Fibroblast of lung (primary cell): ENCODE measurements at places on chromosomes 16 and 17.

- H3K4me3 ChIP-seq, result no peak overlapping the region
- H3K27me3 ChIP-seq, result no peaks in the 10 kb centered on the region
- peaks cover 54% of the 10 kb centered on the region for H3K36me3 ChIP-seq
- H3K27ac ChIP-seq, result no peak overlapping the region
- peaks cover 2% of the 10 kb centered on the region for H3K4me1 ChIP-seq
Observed at GRCh38 chr16:57711-58110, 4.1 kb downstream of the SNRNP25 start.

- H3K27ac ChIP-seq, result peak overlapping the region; percentile 49
- peaks cover 16% of the 10 kb centered on the region for H3K36me3 ChIP-seq
- no peaks in the 10 kb centered on the region for H3K27me3 ChIP-seq
Observed at GRCh38 chr17:42818379-42818778, 5.7 kb downstream of the BECN1 start.

DNA sequence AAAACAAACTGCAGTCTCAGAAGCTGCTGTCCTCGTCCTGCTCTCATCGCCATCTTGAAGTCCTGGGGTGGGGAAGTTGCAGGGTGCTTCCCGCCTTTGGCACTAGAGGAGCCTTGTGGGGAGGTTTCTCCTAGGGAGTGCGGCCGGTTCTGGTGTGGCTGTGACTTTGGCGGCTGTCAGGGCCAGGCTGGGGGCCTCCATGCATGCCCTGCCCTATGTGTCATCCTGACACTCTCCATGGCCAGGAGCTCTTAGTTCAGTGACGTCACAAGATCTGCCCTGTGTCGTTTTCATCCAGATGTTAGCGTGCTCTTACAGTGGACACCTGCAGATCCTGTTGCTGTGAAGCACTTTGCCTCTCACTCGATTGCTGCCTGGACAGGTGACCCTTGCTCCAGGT lies 49.6 kb downstream of the PLD6 start:
- peaks cover 44% of the 10 kb centered on the region for H3K36me3 ChIP-seq
- DNase-seq, result peak; percentile 70

DNA sequence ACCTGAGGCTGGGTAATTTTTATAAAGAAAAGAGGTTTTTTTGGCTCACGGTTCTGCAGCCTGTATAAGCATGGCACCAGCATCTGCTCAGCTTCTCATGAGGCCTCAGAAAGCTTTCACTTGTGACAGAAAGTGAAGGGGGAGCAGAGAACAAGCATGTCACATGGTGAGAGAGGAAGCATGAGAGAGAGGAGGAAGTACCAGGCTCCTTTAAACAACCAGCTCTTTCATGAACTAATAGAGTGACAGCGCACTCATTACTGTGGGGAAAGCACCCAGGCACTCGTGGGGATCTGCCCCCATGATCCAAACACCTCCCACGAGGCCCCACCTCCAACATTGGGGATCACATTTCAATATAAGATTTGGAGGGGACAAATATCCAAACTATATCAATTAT lies 86.8 kb downstream of the USP32 start:
- no peak overlapping the region for H3K4me3 ChIP-seq
- DNase-seq, result no peak
- no peaks in the 10 kb centered on the region for H3K36me3 ChIP-seq
- H3K27me3 ChIP-seq, result no peaks in the 10 kb centered on the region
- no peaks in the 10 kb centered on the region for H3K4me1 ChIP-seq

DNA sequence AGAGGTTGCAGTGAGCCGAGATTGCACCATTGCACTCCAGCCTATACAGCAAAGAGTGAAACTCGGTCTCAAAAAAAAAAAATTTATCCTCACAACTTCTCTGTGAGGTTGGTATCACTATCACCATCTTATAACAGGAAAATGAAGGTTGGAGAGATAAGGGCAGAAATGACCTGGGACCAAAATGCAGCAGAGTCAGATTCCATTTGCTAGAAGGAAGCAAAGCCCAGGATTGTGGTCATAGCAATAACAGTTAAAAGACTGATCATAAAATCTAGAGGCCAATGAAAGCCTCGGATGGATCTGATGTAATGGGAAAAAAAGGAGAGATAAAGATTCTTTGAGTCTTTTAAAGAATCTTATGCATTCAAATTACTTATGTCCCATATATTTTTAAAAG lies 69.6 kb upstream of the TEKT1 start:
- H3K4me1 ChIP-seq, result no peaks in the 10 kb centered on the region
- DNase-seq, result no peak
- H3K27me3 ChIP-seq, result peaks cover 5% of the 10 kb centered on the region

DNA sequence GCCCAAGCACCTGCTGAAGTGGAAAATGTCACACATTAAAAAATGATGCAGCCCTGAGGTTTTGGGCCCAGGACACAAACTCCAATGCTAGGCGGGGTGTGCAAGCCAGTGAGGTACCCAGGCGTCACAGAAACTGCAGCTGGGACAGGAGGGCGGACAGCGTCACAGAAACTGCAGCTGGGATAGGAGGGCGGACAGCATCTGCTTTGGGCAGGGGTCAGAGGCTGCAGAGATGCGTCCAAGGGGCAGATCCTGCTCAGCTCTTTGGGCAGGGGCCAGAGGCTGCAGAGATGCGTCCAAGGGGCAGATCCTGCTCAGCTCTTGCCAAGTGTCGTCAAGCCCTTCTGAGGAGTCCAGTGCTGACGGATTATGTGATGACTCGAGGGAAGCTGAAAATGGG lies 43.9 kb upstream of the RCVRN start:
- no peak overlapping the region for H3K27ac ChIP-seq
- no peaks in the 10 kb centered on the region for H3K27me3 ChIP-seq
- no peak overlapping the region for H3K4me3 ChIP-seq
- no peaks in the 10 kb centered on the region for H3K36me3 ChIP-seq
- DNase-seq, result no peak

DNA sequence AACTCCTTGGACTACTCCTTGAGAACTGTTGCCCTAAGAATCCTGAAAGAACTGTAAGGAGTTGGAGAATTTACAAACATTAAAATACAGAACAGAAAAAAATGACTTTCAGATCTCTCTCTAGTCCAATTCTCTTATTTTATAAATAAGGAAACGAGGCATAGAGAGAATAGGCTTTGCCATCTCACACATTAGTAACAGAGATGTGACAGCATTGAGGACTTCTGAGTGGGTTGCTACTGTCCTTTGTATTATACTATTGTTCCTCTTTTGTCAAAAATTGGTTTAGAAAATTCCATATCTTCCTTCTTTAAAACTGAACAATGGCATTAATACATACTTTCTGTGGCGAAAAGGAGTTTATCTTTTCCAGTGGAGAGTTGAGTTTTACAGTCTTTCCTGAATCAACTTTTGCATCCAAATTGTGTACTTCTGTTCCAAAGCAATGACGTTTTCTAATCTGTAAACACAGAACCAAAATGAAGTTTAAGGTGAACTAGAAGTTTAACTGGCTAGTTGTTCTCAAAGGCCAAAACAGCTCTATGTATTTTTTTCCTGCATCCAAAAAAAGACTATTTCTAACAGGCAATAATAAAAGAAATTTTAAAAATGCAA lies 16.5 kb downstream of the BRIP1 start:
- H3K27ac ChIP-seq, result no peak overlapping the region
- no peak overlapping the region for H3K4me3 ChIP-seq
- H3K27me3 ChIP-seq, result no peaks in the 10 kb centered on the region
- no peaks in the 10 kb centered on the region for H3K36me3 ChIP-seq

DNA sequence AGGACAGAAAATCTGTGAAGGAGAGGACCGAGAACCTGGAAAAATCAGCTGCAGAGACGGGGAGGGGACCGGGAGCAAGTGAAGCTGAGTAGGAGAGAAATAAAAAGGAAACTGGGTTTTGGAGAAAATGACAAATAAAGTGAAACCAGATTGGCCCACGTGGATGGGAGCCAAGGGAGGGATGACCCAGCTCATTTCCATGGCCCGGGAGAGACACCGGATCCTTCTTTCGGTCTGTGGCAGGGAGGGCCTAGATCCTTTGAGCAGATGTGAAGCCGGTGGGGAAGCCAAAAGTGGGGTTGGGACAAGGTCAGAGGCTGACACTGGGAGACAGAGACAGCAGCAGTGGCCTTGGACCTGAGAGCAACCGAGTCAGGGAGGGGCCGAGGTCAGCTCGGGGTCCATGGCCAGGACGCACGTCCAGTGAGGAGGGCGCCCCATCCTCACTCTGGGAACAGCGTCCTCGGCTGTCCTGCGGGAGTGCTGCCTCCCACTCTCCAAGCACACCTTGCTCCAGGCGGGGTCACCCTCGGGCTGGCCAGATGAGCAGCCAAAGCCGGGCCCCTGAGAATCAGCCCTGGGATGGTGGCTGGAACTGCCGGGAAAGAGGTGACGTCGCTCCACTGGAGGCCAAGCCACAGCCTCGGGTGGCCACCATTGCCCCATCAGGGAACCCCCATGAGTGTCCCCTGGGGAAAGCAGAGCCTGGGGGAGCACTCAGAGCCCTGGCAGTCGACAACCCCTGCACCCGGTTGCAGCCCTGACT lies 50.8 kb upstream of the CDR2 start:
- peak; percentile 34 for DNase-seq
- H3K27ac ChIP-seq, result peak overlapping the region; percentile 73
- peaks cover 13% of the 10 kb centered on the region for H3K4me1 ChIP-seq
